NB4 (cell line): ENCODE measurements at places on chromosomes 2 and 18.

DNA sequence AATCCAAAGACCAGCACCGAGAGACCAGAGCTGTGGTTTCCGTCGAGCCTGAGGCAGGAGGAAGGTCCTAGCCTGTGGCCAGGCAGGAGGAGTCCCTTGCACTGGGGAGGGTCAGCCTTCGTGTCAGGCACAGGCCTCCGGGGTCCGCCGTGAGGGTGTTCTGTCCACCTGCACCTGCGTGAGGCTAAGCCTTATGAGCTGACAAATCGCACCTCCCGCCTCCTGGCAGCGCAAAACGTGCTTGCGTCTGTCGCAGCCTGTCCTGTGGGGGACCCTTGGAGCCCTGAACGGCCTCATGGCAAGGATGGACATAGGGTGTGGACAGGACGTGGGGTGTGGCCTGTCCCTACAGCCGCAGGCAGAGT, 73.3 kb downstream of the KCNG2 start:
- no peak for DNase-seq

GRCh38 chr2:226652369-226652768, 147.3 kb downstream of the IRS1 start:
- peak; percentile 32 for DNase-seq

DNA sequence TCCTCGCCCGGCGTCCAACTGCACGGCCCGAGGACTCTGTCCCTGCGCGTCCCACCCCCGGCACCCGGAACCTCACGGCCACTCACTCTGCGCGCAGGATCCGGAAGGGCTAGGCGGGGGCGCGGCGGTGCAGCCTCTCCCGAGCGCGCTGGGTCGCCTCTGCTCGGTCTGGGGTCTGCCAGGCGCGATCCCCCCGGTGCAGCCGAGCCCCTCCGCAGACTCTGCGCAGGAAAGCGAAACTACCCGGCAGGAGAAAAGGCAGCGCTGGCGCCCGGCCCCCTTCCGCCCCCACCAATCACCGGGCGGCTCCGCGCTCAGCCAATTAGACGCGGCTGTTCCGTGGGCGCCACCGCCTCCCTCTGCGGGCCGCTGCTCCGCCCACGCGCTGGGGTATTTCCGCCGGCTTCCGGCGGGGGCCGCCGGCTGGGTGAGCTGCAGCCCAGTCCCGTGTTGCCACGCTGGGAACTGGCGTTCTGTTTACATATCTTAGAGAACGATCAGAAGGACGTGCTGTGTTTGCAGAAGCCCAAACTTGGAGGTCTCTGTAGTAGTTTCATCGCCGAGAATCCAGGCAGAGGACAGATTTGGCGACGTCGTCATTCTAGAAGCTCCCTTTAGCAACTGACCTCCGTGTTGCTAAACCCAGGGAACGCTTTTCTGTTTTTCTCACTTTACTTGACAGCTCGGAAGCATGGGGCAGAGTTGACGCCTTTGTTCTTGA, at the start of gene STAT1:
Gene STAT1 (minus strand): TSS at position 240 of the 721 bp plus-strand sequence. CDS start 4,168 bp downstream, outside the sequence.
- peak; percentile 97 for DNase-seq

GRCh38 chr2:72145289-72145657, 2.4 kb downstream of the CYP26B1 start:
- DNase-seq, result no peak

- peak; percentile 55 for DNase-seq
Observed at GRCh38 chr2:201900362-201900761, 94.0 kb downstream of the CDK15 start.

GRCh38 chr18:48821251-48821590, 129.5 kb downstream of the SMAD7 start:
- DNase-seq, result no peak

- DNase-seq, result peak; percentile 35
Observed at GRCh38 chr2:75729861-75730260, 19.1 kb upstream of the GCFC2 start.

- no peak for DNase-seq
Observed at GRCh38 chr2:176003958-176004357, 1.9 kb upstream of the LNPK start.

DNA sequence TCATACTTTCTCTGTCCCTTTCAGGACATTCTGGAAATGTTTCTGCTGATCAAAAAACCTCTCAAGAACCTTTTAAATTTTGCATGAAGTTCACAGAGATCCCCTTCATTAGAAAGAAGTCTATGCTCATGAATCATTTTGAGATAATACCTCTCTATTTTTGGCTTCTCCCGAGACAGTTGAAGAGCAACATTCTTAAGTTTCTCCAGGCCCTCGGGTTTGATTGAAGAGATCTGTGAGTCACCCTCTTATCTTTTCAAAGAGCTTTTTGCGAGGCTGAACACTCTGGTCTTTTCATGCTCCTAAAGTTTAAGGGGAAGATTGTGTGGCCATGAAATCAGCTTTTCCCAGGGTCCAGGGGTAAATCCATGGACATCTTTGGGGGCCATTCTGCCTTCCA, 354.2 kb downstream of the FBXO15 start:
- DNase-seq, result no peak

DNA sequence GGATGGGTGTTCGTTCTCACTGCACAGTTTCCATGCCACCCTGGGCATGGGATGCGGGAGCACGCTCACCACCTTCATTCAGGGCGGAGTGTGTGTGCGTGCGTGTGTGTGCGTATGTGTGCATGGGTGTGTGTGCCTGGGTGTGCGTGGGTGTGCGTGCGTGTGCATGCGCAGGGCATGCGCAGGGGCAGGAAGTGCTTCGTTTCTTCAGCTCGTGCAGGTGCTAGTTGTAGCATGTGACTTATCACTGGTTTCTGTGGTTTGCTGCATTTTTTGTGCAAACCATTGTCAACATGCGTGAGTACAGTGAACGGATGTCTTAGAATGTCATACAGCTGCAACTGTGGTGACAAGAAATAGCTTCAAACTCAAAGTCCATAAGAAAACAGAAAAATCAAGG, 179.5 kb downstream of the PTGR3 start:
- DNase-seq, result no peak

DNA sequence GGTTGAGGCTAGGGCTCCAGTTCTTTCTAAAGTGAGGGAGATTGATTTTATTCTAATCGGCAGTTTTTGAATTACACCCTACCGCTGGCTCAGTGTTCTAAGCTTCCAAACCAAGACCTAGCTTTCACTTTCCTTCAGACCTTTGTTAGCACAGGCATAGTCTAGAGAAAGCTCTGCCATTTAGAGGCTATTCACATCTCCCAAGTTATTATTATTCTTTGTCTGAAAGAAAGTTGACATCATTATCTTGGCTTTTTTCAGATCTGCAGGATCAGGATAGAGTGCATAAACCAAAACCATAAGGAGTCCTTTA, 276.8 kb downstream of the ASXL3 start:
- DNase-seq, result no peak

DNA sequence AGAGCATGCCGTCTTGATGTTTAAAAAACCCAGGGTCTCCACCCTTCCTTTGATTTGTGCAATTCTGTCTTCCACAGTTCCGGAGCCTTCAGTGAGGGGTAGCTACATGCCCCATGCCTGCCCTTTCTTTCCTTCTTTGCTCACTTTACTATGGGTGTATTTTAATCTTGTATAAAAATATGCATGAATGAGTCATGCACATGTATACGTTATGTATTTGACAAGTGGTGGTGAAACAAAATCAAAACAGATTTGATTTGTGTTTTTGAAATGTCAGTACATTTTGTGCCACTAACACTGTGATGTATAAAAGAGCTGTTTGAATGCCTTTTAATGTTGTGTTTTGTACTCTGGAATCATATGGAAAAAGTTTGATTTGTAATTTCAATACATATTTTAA, 126.5 kb downstream of the RNF144A start:
- no peak for DNase-seq

GRCh38 chr18:10195529-10195928, 258.9 kb upstream of the APCDD1 start:
- no peak for DNase-seq

DNA sequence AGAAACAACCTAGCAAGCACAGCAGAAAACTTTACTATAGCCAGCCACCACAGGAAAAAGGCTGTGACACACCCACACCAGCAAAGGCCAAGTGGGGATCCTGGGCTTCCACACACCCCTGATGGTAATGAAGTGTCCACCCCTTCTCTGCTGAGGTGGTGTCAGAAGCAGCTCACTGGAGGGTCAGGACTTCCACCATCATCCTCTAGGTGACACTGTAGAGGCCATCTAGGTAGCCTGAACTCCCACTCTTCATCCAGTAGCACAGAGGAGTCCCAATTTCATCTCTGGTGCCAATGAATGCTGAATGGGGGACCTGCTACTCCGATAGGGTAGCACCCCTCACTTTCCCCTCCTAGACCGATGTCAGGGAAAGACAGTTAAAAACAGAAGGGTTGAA, 1544.4 kb downstream of the LRP1B start:
- peak; percentile 48 for DNase-seq

- peak; percentile 4 for DNase-seq
Observed at GRCh38 chr2:158795195-158795924, at the start of gene DAPL1. TSS of gene DAPL1 (plus strand) at chr2:158795317. CDS start at chr2:158795373, 56 bp downstream.

- DNase-seq, result no peak
Observed at GRCh38 chr18:80193701-80194100, 53.6 kb downstream of the PARD6G start.

- DNase-seq, result no peak
Observed at GRCh38 chr2:59947917-59948541, 605.4 kb downstream of the BCL11A start.

DNA sequence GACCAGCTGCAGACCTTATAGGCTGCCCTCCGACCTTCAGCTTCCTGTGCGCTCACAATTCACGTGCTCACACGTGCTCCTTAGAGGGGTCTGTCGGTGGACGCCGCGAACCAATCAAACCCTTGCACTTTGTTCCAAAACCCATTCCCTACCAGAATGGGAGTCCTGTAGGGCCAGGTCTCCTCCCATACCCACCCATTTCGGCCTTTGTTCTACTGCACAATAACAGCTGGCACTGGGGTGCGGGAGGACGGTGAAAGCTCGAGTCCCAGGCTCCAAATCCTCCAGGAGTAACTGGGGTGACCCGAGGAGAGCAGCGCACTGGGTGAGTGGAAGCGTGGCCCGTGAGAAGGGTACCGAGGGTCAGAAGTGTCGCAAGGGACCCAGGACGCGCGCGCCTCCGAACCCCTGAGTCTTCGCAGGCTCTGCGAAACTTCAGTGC, 13.0 kb downstream of the SIX3 start:
- no peak for DNase-seq

DNA sequence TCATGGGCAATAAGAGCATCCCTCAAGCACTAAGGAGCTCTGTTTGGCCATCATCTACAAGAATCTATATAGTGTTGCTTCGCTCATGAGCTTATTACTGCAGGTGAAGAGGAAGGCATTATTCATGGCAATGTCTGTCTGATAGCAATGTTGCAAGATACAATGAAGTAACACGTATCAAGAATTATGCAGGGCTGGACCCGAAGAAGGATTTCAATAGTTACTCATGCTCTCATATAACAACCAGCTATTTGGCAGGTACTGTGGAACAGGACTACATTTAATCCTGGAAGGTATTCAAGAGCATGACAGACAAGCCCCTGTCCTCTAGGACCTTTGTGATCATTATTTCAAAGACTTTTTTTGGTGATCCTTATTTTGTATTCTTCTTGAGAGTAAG, 109.6 kb downstream of the LAMA3 start:
- no peak for DNase-seq

DNA sequence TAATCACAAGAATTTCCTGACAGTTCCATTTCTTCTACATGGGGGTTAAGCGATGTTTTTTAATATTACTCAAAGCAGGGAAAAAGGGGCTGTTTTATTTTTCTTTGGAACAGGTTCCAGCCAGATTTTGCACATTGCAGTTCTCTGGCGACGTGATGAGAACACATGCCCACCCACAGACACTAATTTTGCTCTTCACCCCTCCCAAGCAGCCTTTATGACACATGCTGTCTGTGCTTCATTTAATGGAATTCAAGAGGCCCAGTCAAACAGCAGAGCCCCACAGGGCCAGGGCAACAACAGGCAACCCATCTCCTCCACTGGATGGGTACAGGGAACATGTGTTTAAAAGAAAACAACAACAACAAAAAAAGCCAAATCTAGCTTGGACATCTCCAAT, 70.8 kb downstream of the SPRED2 start:
- no peak for DNase-seq

GRCh38 chr2:201701646-201702045, 3.2 kb upstream of the MPP4 start:
- DNase-seq, result no peak

DNA sequence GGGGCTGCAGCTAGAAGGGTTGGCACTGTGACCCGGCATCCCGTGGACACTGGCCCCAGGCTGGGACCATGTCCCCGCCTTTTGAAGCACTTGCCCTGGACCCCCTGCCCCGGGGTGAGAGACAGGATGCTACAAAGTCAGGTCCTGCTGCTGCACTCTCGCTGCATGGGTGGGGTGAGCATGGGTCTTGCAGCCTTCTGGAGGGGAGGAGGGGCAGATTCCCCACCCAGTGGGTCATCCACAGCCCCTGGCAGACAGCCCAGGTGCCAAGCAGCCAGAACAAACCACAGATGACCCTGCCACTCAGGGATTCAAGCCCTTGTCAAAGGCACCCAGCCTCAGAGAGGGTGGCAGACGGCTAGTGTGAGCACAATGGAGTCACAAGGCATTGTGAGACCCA, 5.7 kb upstream of the NMUR1 start:
- DNase-seq, result no peak

DNA sequence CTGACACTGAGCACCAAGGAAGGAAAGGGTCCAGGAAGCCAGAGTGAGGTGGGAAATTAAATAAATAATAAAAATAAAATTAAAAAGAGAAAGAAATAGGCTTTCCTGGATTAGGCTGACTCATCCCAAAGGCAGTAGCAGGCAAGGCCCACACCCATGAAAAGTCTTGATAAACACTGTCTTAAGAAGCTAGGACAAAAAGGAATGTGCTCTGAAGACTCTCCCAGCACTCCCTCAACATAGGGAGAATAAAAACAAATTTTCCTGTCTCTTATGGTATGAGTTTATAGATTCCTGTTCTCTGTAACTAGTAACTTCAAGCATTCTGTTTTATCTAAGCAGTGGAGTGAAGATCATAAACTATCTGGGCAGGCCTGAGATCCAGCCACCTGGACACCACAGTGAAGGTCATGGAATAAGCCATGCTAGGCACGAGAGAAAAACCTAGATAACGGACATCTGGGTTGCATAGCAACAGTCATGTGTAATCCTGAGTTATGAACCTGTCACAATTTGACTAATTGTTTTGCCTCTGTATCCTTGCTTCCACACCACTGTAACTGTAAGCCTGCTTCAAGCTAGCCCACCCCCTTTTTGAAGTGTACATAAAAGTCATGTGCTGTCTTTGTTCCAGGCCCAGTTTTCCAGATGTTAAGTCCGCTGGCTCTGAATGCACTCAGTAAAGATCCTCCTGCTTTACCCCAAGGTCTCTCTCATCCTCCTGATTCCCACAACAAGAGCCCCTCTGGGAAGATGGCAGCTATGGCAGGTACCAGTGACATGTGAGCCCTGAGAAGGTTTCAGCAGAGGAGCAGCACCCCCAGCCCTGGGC, 107.8 kb downstream of the NDUFA10 start:
- DNase-seq, result peak; percentile 38

DNA sequence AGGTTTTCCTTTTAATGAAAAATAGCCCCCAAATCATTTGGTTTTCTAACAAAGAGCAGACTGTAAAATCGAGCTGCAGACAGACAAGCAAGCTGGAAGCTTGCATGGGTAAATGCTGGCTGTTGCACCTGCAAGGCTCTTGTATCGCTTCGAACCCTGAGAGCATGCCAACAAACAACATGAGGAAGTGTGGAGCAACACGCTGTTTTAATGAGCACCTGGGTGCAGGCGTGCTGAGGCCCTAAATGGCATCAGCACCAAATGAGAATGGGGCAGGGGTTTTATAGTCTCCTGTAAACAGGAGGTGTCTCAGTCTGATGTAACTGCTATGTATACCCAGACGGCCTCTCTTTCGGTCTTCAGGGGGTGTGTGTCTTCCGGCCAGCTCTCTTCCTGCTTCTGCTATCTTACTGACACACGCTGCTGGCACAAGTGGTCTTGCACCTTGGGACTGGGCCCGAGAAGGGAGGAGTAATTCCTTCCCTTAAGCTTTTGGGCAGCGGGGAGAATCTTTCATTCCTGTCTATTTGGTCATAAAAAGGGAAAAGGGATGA, 31.9 kb upstream of the CDH2 start:
- no peak for DNase-seq
